Upper lobe of right lung (tissue), 1 donor: ENCODE measurements at places on chromosomes 5 and 9. TPM values are rescaled to one million over a fixed set of nuclear protein-coding genes. Genes with fewer than 3 reads are reported as not detected.

LRRC19 gene
- total RNA-seq: 0.64 TPM

GRCh38 chr9:120926397-120926928, at the start of gene TRAF1:
TSS of gene TRAF1 (minus strand) at chr9:120926796. CDS start at chr9:120926075, 721 bp downstream.
- DNase-seq: no peak

DNA sequence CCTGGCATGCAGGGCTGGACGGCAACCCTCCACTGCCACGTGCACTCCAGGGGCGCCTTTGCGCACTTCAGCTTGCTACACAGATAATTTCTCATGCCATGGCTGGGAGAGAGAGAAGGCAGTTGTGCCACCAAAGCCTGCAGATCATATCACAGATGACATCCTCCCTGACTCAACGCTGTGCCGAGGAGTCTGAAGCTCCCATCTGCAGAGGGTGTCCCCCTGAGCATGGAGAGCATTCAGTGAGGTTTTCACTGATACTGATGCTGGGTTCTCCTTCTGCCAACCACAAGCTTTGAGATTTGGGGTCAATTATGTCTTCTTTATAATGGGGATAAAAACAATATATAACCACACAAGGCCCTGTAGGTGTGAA, 607.4 kb upstream of the ADAMTS16 start:
- DNase-seq: no peak

- peak; percentile 62 for DNase-seq
Observed at GRCh38 chr9:97570899-97571298, 62.3 kb downstream of the TSTD2 start.

GRCh38 chr5:54595721-54596120, 78.2 kb downstream of the SNX18 start:
- DNase-seq: no peak

DNA sequence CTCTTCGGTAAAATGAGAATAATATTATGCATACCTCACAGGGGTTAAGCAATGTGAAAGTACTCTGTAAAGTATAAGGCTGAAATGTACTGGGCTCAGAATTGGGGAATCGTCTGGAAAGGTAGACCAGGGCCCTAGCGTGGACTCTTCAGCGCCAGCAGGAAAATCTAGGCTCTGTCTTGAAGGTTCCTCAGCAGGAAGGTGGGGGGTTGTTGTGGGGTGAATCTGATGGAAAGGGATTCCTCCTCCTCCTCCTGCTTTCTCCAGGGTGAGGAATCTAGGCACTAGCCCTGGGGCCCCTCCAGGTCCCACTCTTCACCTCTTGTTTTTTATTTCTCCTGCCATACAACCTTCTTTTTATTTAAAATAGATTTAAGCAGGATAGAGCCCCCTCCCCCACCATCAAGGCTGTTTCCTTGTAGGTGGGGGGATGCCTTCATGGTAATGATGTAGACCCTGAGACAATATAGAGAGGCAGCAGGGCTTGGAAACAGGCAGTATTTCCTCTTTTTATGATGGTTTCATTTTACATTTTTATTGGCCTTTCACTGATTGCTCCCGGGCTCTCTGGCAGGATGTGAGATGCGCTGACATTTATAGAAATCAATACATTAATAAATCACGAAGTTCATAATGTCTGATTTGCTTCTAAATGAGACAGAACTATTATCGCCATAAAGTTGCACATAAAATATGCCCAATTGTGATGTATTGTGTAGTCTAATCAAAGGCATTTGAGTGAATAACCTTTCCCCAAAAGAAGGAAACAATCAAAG, 78.9 kb upstream of the GABRP start:
- DNase-seq: no peak

PCDHB13 gene
- total RNA-seq: 3.2 TPM

DNA sequence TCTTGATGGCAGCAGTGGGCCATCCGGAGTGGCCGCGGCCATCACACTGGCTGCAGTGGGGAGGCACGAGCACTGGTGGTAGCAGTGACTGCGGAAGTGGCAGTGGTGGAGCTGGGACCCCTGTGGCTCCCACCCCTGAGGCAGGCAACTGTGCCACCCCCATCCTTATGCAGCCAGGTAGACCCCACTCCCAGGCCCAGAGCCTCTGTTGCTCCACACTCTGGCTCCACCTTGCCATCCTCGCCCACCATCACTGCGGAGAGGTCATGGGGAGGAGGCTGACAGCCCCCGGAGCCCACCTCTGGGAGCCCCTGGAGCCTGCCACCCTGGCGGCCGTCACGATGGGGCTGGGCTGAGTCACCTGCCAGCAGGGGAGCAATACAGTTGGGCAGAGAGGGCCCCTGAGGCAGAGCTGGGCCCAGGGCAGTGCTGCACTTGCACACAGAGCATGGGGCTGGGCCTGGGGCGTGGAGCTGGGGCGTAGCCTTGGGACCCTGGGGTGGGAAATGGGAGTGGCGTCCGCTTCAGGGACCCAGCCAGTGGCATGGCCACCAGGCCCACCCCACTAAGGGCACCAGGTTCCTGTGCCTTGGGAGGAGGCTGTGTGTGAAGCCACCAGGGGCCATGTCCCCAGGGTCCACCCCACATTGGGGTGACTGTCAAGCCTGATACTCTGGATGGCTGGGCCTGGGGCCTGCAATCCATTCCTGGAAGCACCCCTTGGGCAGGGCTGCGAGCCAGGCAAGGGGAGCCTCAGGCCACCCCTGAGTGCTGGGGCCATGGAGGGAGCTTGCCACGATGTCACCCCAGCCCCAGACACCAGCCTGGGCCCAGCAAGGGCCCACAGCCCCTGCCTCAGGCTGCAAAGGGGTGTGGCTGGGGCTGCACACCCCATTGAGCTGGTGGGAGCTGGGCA, 7.7 kb downstream of the AMBP start:
- peak; percentile 59 for DNase-seq

MSMP gene
- not detected for total RNA-seq

GRCh38 chr9:83403527-83404238, 134.5 kb downstream of the FRMD3 start:
- DNase-seq: no peak

GRCh38 chr5:133838286-133838685, 130.1 kb downstream of the C5orf15 start:
- DNase-seq: no peak

DNA sequence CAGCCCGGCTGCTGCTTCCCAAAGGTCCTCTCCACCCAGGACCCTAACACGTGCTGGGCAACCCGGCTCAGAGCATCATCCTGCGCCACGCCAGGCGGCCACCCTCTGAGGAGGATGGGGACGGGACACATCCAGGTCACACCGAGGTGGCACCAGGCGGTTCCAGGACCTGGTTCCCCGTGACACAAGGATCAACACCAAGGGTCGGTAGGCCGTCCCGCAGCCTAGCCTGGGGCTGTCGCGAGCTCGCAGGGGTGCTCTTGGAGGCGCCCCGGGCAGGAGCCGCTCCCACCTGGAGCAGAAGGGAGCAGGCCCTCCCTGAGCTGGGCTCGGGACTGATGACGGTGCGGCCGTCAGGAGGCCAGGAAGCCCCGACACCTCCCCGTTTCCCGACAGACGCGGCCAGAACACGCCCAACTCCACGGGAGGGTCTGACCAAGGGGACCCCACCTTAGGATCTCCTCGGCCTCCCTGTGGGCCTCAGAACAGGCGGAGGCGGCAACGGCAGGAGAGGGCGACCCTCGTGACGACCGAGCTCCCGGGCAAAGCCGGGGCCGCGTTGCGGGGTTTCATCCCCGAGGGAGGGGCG, 6.3 kb downstream of the EXD3 start:
- DNase-seq: no peak

- DNase-seq: no peak
Observed at GRCh38 chr5:96566833-96567587, 95.2 kb upstream of the CAST start.

- no peak for DNase-seq
Observed at GRCh38 chr9:83419961-83420360, 118.2 kb downstream of the FRMD3 start.

DNA sequence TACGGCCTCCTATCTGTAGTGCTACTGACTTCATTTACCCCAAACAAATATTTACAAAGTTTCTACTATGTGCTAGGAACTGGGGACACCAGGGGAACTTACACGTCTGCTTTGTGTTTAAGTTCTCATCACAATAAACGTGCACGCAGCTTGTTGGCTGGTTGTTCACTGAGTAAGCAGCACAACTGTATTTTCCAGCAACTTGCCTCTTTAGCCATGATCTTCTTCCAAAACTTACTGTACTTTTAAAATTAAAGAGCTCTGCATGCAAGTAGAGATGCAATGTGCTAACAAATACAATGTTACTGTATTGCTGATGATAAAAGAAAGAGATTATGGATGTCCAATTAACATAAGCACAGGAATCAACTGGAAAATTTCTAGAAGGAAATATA, 62.8 kb downstream of the RAPGEF1 start:
- DNase-seq: no peak

GDNF gene
- total RNA-seq: 0.23 TPM

- DNase-seq: no peak
Observed at GRCh38 chr5:133825631-133826289, 142.7 kb downstream of the C5orf15 start.

GRCh38 chr5:138722544-138723177, 30.6 kb upstream of the CTNNA1 start:
- no peak for DNase-seq

PCDHA4 gene
- 1.1 TPM for total RNA-seq

DNA sequence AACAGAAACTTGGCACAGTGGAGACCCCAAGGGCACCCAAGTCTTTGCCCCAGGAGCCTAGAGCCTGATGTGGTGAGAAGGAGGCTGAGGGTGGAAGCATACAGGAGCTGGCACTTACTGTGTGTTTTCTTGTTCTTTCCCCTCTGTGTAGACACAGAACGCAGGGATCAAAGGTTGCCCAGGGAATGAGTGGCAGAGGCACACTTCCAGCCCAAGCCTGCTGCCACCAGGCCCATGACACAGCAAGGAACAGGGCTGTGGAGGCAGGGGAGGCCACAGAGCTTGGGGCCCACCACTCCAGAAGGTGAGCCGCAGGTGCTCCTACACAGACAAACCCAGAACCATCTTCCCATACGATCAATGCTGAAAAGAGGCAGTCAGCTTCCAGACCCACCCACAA, 73.9 kb upstream of the S1PR3 start:
- DNase-seq: no peak

CKMT2 gene
- total RNA-seq: 3.0 TPM

AGXT2 gene
- total RNA-seq: not detected

PCDHA9 gene
- total RNA-seq: 0.20 TPM

DNA sequence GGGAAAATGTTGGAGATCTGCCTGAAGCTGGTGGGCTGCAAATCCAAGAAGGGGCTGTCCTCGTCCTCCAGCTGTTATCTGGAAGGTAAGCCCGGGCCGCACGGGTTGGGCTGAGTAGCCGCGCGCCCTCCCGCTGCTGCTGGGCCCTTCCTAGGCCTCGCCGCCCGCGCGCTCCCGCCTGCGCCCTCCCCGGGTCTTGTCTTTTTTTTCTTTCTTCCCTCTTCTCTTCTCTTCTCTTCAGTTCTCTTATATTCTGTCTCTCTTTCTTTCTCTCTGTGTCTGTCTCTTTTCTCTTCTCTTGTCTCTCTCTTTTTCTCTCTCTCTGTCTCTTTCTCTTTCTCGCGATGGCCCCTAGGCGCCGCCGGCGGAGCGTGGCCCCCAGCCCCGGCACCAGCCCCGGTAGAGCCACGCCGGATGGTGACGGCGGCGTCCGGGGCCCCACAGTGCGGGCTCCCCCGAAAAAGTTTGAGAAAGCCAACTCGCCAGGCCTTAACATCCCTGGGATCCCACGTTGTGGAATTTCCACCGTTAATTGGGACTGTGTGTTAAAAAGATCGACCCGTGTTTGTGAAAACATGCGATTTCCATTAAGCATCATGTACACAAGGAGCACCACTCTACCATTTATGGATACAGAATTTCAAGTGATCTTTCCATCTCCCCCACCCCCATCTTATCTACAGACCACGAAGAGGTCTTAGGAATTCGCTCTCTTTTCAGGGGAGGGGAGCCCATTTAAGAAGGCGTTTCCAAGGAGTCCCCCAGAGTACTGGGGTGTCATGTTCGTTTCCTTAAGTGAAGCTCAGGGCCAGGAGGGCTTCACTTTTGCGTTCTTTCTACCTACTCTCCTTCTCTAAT, 616 bp downstream of the ABL1 start:
- peak; percentile 73 for DNase-seq

DNA sequence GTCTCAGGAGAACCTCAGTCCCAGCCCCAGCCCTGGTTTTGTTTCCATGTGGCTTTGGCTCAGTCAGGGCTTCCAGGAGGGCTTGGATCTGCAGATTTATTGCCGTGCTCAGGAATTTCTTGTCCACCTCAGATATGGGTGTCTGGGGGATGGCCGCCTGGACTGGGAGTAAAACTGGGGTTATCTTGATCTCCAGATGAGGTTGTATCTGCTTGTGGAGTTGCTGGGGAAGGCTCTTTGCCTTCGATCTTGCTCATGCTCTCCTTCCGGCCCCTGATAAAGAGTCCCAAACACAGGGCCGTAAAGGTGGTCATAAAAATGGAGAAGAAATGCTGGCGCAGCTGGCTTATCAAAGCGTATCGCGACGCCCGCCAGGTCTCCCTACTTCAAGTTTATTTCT, 17.8 kb upstream of the PITX1 start:
- DNase-seq: no peak

DMGDH gene
- total RNA-seq: 0.78 TPM

DNA sequence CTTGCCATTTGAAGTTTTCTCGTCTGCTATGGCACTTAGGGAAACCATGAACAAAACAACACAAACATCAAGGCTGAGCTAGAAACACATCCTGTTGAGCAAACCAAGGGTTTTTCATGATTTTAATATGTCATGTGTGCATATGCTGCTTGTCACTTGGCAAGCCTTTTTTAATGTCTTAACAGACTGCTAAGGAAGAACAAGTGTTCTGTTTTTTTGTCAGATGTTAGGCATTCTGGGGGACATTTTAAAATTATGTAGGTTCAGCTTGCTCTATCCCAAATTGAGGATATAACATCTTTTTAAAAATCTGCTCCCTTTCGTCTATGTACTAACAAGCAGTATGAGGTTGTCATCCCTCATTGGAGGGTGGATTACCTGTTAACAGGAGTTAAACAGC, 150.3 kb downstream of the HTR1A start:
- no peak for DNase-seq

GABRA1 gene
- not detected for total RNA-seq
